ENCODE measurements at places on chromosomes 7 and 10.

DNA sequence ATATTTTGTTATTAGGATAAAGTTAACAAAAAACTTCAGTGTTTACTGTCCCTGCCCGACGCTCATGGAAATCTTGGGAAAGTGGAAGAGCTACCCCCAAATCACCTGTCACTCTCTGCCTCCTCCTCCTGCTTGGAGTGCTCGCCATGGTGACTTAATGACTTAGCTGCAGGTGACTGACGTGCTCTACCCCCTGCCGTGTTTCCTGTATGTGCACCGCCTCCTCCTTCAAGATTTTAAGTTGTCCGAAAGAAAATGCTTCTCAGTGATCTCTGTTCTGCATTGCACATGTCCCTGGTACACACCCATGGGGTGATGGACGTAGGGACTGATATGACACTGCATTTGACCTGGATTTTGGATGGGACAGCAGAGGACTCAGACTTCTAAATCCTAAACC lies 338.8 kb upstream of the SHH start:
- no peak for DNase-seq

GRCh38 chr7:113128031-113128430 lies 9.7 kb upstream of the SMIM30 start:
- no peak for DNase-seq

DNA sequence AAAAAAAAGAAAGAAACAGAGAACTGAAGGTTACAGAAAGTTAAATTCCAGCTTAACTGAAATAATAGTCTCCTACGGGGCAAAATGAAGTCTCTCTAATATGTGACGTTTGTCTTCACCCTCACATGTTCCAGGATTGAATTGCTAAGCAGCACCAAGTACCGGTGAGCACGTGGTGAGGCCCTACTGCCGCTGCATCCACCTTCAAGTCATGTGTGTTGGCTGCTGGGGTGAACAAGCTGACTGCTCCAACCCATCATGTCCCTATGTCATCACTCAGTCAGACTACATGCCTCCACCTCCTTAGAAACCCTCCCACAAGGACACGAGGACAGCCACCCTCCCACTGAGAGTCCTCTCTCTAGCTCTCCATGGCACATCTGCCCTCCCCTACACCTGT lies 35.4 kb upstream of the NPFFR1 start:
- no peak for DNase-seq

- no peak for DNase-seq
Measured at GRCh38 chr10:22674573-22674930, 39.8 kb downstream of the PIP4K2A start.

DNA sequence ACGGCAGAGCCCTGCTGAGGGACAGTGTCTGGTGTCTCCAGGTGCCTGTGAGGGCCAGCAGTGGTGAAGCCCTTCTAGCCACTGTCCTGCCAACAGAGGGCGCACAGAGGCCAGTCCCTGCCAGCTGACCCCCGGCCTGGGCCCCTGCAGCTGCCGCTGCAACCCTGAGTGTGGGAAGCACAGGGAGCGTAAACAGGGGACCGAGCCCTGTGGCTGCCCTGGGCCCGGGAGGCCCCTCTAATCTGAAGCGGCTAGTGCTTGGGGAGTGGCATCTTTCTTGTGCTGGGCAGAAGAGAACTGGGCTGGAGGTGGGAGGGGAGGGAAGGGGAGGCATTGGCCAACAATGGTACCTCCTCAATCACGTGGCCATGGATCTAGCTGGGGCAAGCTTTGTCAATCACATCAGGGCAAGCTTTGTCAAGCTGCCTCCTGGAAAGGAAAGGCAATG lies 34.6 kb downstream of the TRIM8 start:
- no peak for DNase-seq

- no peak for DNase-seq
Measured at GRCh38 chr7:140003913-140004382, 58.8 kb downstream of the PARP12 start.

DNA sequence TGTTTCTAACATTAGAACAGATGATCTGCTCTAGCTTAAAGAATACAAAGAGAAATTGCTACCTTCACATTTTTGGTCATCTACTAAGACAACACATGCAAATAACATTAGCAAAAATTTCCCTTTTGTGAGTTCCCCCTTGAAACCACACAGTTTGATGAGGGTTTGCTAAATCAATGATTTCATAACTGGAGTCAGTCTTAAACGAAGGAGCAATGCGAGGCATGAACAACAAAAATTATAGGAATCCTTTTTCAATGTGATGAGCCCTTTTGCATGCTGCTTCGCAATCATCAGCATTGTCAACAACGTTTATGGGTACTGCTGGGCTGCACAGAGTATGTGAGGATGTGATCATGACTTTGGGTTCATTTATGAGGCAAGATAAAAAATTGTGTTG lies 286.4 kb downstream of the C7orf25 start:
- DNase-seq, result no peak

DNA sequence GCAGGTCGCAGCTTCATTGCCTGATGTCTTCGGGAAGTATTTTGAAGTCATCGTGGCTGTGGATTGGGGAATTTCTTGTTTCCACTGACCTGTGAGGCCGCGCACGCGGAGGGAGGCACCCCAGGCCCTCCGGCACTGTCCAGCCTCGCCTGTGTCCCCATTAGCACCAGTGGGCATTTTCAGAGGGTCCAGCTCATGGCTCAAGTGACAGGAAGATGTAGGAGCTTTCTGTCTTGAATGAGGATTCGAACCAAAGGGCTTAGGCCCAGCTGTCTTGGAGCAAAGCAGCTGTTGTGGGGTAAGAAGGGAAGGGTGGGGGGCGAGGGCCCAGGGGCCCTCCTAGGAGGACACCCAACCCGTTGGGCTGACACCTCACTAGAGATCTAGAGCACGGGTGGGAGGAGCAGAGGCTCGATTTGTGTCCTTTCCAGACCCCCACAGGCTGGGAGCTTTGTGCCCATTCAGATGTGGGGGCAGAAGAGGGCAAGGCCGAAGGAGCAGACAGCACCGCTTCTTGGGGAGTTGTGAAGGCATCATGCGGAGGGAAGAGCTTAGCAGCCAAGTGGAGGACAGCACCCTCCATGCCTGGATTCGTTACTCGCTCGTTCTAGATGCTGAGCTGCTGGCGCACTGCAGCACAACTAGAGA lies 914 bp downstream of the ZNF37A start:
- DNase-seq, result no peak

Measured in stimulated activated CD8-positive, alpha-beta memory T cell treated with anti-CD3 and anti-CD28 coated beads, Interleukin-15, amount 100 ng/mL, for 24 hours (primary cell).